Myometrial cell (primary cell): ENCODE measurements at places on chromosomes 1 and 21. TPM values are rescaled to one million over a fixed set of nuclear protein-coding genes. Genes with fewer than 3 reads are reported as not detected.

The MYBPHL gene
- not detected in 2 replicates for total RNA-seq

The OMA1 gene
- 20.9 and 29.1 TPM in 2 replicates for total RNA-seq

The CFHR3 gene
- total RNA-seq = not detected in 2 replicates

The BGLAP gene
- total RNA-seq = 3.7 TPM in 1 of 2 replicates, not detected in the other

The CR1L gene
- not detected in 2 replicates for total RNA-seq

The C4BPA gene
- not detected in 2 replicates for total RNA-seq

The LCE1D gene
- not detected in 2 replicates for total RNA-seq

The OR2T33 gene
- not detected in 2 replicates for total RNA-seq

The CEP85 gene
- total RNA-seq = 8.7 and 8.9 TPM in 2 replicates

The ZC3H12A gene
- 12.1 and 18.1 TPM in 2 replicates for total RNA-seq

The OR10Z1 gene
- not detected in 2 replicates for total RNA-seq

The ANKRD34A gene
- total RNA-seq = 1.1 and 6.1 TPM in 2 replicates
